ENCODE measurements at places on chromosomes 7 and 10.
A peak's percentile ranks its signal among the peaks of the same experiment; 100 is the strongest.

DNA sequence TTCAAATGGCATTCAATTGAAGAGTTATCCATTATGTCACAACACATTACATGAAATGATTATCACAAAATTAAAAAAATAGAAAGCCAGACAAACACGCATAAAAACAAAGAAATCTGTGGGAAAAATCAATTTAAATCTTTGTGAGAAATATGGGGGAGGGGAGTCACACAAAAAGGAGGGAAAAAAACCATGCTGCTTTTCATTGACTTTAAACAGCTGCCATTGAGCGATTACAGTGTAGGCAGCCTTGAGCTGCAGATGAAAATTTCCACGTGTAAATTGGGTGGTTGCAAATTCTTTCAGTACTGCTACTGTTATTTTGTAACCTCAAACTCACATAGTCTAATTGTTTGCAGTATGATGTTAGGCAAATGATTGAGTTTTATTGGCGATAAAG, 889.9 kb upstream of the PHF14 start:
- DNase-seq: no peak

GRCh38 chr7:139643951-139644585, 120.6 kb downstream of the CLEC2L start:
- no peak for DNase-seq

DNA sequence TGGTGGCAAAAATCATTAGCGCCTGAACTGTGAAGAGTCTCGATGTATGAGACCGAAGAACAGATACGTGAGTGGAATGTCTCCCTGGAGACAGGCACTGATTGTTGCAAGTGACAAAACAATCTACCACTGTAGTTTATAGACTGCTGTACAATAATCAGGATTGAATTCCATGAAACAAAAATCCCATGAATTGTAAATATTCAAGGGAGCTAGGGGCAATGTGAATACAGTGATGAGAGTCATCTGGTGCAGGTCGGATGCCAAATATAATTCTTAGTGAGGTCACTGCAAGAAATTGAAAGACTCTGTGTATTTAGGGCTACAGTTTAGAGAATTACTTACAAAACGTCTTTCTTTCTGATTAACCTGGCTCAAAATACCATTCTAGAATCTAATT, 594.4 kb upstream of the VSTM2A start:
- no peak for DNase-seq

DNA sequence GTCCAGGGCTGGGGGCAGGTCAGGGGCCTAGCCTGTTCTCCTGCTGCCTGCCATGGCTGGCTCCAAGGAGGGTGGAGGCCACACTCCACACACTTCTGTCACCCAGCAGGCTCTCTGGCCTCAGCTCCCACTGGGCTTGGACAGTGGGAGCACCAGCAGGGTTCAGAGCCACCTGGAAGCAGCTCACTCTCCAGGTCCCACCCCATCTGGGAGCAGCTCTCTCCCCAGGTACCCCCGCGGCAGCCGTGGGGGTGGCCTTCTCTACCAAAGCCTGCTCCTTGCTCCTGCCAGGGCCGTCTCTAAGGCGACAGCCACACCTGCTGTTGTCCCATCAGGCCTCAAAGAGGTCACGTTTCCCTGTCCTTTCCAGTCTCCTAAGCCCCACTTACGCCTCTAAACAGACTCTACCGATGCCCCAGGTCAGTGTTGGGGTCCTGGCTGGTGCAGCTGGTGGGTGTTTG, 142.5 kb upstream of the RET start:
- DNase-seq: no peak

DNA sequence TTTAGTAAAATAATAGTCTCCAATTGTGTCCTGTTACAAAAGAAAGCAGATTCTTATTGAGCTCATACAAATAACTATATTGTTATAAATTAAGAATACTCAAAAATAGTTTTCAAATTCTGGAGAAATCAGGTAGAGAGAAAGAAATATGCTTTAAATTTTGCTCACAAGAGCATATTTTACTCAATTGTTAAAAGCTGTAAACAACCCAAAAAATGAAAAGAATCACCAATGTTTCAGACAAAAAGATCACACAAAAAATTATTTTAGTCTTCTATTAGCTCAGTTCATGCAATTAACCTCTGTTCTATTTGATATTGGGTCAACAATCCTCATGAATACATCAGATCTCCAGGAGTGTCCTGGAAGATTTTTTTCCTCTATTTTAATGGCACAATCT, 18.6 kb upstream of the TRPV6 start:
- DNase-seq: no peak

GRCh38 chr10:35898716-35899440, 256.8 kb upstream of the FZD8 start:
- no peak for DNase-seq

DNA sequence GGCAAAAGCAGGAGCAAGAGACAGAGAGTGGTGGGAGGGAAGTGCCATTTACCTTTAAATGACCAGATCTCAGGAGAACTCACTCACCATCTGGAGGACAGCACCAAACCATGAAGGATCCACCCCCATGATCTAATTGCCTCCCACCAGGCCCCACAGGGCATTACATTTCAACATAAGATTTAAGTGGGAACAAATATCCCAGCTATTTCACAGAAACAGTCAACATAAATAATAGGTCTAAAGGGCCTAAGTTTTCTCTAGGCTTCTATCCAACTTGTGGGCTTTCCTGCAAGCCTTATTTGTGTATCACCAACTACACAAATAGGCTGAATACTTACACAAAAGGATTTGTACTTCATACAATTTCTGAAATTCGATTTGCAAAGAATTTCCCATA, 196.8 kb upstream of the POT1 start:
- DNase-seq: no peak

DNA sequence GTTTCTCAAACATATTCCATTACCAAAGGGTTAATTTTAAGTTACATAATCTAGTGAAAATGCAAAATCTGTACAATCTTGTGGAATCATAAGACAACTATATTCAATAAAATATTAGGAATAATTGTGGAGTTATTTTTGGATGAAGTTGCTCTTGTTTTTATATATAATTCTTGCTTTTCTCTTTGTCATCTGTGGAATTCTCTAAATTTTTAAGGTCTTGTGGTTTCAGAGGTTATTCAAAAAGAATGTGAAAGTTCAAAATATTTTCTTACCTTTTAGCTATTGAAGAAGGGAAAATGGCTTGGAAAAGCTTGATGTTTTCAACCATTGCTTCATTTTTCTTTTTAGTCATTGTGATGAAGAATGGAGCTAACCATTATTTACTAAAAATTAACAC, 552.1 kb downstream of the TFEC start:
- DNase-seq: no peak

GRCh38 chr10:52955337-52955736, 182.8 kb upstream of the MBL2 start:
- no peak for DNase-seq

DNA sequence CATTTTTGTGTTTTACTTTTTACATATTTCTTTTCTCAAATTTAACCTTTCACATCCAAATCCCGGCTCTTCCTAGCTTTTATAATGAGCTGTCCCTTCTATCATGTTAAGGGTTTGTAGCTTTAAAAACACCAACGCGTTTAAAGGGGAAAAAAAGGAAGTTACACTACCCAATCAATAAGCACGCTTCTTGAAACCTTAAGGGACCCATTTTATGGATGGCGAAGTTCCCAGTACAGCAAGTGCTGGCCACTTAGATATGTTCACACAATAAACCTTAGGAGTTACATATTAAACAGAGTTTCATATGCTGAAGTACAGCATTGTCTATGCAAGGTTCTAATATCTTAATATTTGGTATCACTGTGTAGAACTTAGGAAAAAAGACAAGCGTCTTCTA, 1.8 kb downstream of the GNG11 start:
- no peak for DNase-seq

DNA sequence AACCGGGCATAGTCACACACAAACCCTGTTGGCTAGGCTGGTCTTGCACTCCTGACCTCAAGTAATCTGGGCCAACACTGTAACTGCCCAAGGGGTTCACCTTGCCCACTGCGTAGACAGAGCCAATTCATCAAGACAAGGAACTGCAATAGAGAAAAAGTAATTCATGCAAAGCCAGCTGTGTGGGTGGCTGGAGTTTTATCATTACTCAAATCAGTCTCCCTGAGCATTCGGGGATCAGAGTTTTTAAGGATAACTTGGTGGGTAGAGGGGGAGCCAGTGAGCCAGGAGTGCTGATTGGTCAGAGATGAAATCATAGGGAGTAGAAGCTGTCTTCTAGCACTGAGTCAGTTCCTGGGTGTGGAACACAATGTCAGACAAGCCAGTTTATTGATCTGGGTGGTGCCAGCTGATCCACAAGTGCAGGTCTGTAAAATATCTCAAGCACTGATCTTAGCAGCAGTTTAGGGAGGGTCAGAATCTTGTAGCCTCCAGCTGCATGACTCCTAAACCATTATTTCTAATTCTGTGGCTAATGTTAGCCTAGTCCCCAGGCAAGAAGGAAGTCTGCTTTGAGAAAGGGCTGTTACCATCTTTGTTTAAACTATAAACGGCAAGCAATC, 15.6 kb upstream of the FXYD4 start:
- DNase-seq: peak; percentile 25

- DNase-seq: no peak
These were observed 118.7 kb upstream of the LAMB4 start for GRCh38 chr7:108248821-108249220.

- no peak for DNase-seq
These were observed 18.8 kb downstream of the NOBOX start for GRCh38 chr7:144384555-144385245.

DNA sequence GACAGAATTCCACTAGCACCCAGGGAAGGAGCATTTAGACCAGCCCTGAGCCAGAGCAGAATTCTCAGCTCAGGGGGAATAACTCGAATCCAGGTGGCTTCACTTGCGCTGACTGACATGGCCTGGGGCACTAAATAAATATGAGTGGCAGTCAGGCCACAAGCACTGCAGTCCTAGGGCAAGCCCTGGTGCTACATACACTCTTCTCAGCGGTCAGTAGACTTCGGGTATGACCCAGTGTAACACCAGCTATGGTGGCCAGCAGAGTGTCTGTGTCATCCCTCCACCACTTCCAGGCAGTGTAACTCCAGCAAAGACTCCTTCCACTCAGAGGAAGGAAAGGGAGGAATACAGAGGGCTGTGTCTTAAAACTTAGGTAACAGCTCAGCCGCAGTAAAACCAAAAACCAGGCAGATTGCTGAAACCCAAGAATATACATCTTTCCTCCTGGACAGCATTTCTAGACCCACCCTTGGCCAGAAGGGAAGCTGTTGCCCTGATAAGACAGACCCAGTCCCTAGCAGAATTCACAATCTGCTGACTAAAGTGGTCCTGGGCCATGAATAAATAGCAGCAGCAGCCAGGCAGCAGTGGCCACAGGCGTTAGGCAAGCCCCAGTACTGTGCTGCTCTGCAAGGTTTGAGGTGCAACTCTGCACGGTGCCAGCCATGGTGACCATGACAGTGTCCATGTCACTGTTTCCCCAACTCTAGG, 77.0 kb downstream of the SNX13 start:
- no peak for DNase-seq

- DNase-seq: peak; percentile 67
These were observed 44.9 kb downstream of the ANXA8 start for GRCh38 chr10:47438857-47439474.

GRCh38 chr10:47332946-47333345, 10.7 kb downstream of the GDF2 start:
- no peak for DNase-seq

Data from HepG2 (cell line).